ENCODE measurements at places on chromosomes 7 and 10.

DNA sequence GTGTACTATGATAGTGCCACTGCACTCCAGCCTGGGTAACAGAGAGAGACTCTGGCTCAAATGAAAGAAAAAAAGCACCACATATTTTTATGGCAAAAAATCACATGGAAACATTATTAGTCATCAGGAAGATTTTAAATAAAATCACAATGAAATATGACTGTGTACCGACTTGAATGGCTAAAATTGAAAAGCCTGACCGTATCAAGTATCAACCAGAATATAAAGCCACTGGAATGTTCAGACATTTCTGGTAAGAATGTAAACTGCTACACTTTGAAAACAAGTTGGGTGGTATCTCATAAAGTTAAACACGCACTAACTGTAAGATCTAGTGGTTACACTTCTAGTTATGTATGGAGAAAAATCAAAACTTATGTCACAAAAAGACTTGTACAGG, 306.7 kb upstream of the MBL2 start:
- DNase-seq: no peak

DNA sequence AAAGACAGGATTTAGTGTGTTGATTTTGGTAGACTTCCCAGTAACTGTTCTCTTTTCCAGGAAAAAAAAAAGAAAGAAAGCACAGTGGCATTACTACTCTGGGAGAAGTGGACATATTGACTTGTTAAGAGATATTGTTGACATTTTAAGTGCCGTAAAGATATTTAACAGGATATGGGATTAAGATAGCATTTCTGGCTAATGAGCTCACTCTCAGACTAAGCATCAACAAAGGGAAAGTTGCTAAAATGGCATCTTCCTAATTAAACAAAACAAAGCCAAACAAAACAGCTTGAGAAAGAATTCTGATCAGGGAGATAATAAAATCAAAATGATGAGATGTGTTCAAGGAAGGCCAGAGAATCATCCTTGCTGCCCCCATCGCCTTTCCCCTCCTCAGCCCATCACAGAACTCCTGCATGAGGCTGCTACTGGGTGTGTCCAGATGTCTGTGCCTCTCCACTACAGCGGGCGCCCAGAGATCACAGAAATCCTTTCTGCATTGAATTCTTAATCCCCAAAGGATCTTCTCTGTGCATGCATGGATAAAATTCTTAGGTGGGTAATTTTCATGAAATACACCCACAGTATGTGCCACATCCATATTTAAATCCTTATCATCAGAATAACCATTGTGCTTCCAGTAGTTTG, 270.5 kb downstream of the POU6F2 start:
- no peak for DNase-seq

GRCh38 chr10:122128357-122128756, 139.4 kb downstream of the TACC2 start:
- no peak for DNase-seq

- DNase-seq: no peak
Observed at GRCh38 chr7:128446306-128446705, 9.4 kb upstream of the HILPDA start.

DNA sequence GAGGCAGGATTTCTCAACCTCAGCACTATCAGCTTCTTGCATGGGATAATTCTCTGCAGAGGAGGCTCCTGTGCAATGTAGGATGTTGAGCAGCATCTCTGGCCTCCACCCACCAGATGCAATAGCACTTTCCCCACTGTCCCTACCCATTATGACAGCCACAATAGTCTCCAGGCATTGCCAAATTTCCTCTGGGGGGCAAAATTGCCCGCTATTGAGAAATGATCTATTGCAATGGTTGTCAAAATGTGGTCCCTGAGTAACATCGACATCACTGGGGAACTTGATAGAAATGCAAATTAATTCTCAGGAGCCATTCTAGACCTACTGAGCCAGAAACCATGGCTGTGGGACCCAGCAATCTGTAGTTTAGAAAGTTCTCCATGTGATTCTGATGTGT, 7.0 kb downstream of the KCNK18 start:
- no peak for DNase-seq

DNA sequence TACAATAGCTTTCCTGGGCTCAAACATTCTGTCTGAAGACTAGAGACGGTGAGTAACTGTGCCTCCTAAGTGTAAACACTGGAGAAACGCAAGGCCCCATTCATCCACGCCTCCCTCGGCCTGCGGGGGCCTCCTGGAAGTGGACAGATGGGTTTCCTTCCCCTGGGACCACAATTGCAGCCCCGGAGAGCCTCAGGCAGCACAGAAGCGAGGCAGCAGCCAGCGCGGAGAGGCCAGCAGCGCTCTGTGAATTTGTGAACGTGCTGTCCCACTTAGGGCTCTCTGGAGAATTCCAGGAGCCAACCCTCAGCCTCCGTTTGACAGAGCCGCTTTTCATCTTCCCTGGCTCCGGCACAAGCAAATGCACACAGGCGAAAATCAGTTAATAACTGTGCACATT, 23.2 kb upstream of the CALN1 start:
- no peak for DNase-seq

DNA sequence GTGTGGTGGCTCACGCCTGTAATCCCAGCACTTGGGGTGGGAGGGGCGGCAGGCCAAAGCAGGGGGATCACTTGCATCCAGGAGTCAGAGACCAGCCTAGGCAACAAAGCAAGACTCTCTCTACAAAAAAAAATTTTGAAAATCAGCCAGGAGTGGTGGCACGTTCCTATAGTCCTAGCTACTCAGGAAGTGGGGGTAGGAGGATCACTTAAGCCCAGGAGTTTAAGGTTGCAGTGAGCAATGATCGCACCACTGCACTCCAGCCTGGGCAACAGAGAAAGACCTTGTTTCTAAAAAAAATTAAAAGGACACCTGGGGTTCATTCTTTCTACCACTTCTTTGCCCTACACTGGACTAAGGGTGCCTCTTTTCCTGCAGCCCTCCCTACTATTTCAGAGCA, 15.1 kb downstream of the WAPL start:
- DNase-seq: no peak

DNA sequence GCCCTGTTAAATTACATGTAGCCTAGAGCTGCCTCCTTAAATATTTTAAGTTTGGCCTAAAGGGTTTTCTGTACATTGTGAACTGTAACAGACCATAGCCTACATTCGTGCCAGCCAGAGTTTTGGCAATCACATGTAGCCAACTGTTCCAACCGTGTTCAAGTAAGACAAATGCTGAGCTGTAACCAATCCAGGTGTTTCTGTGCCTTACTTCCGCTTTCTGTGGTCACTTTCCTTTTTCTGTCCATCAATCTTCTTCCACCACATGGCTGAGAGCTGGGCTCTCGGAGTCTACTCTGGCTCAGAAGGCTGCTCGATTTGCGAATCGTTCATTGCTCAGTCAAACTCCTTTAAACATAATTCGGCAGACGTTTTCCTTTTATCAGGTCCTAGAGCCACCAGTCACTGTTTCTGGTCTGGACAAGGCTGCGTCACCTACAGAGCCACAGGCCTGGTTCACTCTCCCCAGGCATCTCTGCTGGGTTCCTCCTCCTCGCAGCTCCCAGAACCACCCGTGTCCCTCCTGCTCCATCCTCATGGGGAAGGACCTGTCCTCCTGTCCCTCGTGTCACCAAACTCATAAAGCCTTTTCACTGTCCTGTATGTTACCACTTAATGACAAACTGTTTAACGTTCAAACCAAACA, 158.0 kb upstream of the RHEB start:
- peak; percentile 33 for DNase-seq

DNA sequence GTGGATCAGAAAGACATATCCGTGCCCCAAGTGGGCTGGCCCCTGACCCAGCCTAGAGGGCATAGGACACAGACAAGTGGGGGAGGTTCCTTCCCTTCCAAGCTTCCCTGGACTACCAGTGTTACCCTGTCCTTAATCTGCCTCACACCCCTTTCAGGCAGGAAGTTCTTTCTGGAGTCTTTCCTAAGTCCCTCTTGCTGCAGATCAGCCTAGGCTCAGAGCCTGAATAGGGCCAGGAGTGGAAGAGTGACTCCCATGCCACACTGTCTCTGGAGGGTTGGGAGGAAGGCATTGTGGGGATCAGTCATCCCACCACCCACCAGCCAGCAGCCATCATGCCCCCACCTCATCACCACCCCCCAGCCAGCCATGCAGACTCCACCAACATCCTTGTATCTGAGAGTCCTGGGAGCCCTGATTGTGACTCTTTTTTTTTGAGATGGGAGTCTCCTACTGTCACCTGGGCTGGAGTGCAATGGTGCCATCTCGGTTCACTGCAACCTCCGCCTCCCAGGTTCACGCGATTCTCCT, 22.6 kb downstream of the POLL start:
- DNase-seq: no peak
